ENCODE measurements at places on chromosomes 16 and 17. TPM values are rescaled to one million over a fixed set of nuclear protein-coding genes. Genes with fewer than 3 reads are reported as not detected.

GRCh38 chr16:79190542-79190941 lies 410.0 kb downstream of the MAF start:
- H3K27ac ChIP-seq = no peak overlapping the region
- no peaks in the 10 kb centered on the region for H3K4me1 ChIP-seq
- no peaks in the 10 kb centered on the region for H3K36me3 ChIP-seq
- no peak overlapping the region for H3K4me3 ChIP-seq
- no peaks in the 10 kb centered on the region for H3K27me3 ChIP-seq

GRCh38 chr16:12543700-12544476 lies 259.8 kb downstream of the CPPED1 start:
- DNase-seq = no peak
- no peak overlapping the region for H3K27ac ChIP-seq
- H3K27me3 ChIP-seq = no peaks in the 10 kb centered on the region
- no peaks in the 10 kb centered on the region for H3K36me3 ChIP-seq

GRCh38 chr16:87324411-87325275 lies 7.5 kb upstream of the C16orf95 start:
- peak; percentile 31 for DNase-seq
- H3K27me3 ChIP-seq = no peaks in the 10 kb centered on the region
- H3K36me3 ChIP-seq = no peaks in the 10 kb centered on the region
- H3K4me3 ChIP-seq = no peak overlapping the region

BRIP1 gene
- total RNA-seq = 4.4 TPM

KLHL10 gene
- not detected for total RNA-seq
